Stimulated activated CD8-positive, alpha-beta memory T cell treated with anti-CD3 and anti-CD28 coated beads, Interleukin-15, amount 100 ng/mL, for 4 hours (primary cell): ENCODE measurements at places on chromosomes 4 and X.
A peak's percentile ranks its signal among the peaks of the same experiment; 100 is the strongest.

- DNase-seq: no peak
These were observed 36.8 kb upstream of the SPP1 start for GRCh38 chr4:87938746-87939145.

GRCh38 chrX:124592744-124593143 is 246.4 kb downstream of the SH2D1A start:
- no peak for DNase-seq

GRCh38 chrX:100647739-100648138 is 3.7 kb downstream of the SRPX2 start:
- DNase-seq: no peak

DNA sequence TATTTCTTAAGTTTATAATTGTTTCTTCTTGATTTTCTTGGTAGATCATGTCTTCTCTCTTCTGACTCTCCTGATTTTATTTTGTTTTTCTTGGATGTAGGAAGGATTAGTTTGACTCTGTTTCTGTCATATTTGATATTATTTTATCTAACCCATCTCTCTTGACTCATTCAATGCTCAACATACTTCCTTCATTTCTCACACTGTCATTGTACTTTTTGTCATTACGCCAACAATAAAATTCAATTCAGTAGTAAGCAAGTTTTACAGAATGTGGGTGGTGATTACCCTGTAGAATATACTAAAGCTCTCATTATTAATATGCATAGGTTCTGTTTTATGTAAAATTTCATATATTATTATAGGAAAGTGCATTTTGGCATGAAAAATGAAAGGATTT is 1303.0 kb upstream of the AGA start:
- no peak for DNase-seq

DNA sequence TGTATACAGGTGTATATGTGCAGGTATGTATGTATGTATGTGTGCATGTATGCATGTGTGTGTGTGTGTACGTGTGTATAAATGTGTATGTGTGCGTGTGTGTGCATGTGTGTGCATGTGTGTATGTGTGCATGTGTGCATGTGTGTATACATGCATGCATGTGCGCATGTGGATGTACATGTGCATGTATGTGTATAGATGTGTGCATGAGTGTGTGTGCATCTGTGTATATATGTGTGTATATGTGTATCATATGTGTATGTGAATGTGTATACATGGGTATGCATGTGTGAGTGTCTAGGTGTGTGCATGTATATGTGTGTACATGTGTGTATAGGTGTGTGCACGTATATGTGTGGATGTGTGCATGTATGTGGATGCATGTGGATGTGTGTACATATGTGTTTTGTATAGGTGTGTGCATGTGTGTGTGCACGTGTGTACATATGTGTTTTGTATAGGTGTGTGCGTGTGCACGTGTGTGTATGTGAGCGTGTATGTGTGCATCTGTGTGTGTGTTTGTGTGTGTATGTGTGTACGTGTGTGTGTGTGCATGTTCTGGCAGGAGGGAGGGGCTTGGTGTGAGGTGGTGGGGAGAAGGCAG is 6.0 kb downstream of the BGN start:
- DNase-seq: no peak

DNA sequence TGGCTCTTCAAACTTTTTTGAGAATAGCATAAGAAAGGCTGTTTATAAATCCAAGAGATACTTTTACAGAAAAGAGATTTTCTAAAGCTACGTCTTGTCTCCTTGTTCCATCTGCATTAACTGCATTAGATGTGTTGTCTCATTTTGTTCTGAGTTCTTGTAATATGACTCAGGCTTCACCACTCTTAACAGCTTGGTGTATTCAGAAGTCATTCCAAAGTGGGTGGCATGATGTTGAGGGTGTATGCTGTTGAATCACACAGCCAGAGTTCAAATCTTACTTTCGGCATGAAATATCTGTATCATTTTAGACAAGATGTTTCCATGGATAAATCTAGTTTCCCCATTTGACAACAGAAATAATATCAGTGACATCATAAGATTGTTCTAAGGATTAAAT is 30.1 kb downstream of the SYTL5 start:
- DNase-seq: no peak

DNA sequence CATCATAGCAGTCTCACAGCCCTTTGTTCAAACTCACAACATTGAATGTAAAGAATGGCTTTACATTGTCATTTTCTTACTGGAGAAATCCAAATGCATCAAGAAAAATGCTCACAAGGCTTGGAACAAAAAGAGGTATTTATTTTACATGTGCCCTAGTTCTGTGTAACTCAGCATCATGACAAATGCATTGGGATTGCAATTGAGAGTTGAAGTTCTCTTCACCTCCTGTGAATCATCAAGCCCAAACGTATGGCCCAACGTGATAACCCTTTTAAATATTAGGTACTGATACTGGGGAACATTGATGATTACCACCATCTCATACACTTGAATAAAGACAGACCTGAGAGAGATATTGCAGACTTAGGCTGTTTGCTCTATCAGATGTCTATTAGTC is 61.6 kb downstream of the GASK1B start:
- DNase-seq: no peak

- DNase-seq: no peak
These were observed 407.1 kb downstream of the IL15 start for GRCh38 chr4:142043509-142043908.

DNA sequence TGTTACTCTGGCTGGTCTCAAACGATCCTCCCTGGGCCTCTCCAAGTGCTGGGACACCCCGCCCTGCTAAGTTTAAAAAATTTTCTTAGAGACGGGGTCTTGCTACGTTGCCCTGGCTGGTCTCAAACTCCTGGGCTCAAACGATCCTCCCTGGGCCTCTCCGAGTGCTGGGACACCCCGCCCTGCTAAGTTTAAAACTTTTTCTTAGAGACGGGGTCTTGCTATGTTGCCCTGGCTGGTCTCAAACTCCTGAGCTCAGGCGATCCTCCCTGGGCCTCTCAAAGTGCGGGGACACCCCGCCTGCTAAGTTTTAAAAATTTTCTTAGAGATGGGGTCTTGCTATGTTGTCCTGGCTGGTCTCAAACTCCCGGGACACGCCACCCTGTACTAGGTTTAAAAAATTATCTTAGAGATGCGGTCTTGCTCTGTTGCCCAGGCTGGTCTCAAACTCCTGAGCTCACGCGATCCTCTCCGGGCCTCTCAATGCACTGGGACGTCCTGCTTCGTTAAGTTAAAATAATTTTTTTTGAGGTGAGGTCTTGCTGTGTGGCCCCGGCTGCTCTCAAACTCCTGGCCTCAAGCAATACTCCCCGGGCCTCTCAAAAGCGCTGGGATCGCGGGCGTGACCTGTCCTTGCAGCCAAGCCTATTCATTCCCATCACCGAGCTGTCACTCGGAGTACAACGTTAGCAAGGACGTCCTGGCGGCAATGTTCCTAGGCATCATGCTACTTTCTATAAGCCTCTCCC is 1.1 kb downstream of the SLC25A6 start:
- DNase-seq: no peak

DNA sequence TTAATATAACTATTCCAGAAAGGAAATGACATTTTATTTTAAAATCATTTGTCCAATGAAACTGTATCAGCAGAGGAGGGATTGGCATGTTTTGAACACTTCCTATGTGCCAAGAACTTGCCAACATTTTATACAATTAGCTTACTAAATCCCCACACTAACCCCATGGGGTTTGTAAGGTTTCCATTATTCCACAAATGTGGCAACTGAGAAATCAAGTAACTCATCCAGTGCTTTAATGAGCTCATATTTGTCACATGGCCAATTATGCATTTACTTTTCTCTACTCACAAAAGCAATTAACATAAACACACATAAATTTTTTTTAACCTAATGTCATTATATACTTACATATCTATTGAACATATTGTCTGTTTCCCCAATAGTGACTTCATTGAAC is 37.3 kb downstream of the MANBA start:
- no peak for DNase-seq

- no peak for DNase-seq
These were observed 152.8 kb downstream of the ENPP6 start for GRCh38 chr4:184064877-184065276.

GRCh38 chr4:108171339-108172230 is 2.9 kb upstream of the LEF1 start:
- peak; percentile 50 for DNase-seq

GRCh38 chr4:101682946-101683345 is 107.6 kb upstream of the BANK1 start:
- DNase-seq: no peak

- no peak for DNase-seq
These were observed 100.1 kb upstream of the ATXN3L start for GRCh38 chrX:13419918-13420317.

DNA sequence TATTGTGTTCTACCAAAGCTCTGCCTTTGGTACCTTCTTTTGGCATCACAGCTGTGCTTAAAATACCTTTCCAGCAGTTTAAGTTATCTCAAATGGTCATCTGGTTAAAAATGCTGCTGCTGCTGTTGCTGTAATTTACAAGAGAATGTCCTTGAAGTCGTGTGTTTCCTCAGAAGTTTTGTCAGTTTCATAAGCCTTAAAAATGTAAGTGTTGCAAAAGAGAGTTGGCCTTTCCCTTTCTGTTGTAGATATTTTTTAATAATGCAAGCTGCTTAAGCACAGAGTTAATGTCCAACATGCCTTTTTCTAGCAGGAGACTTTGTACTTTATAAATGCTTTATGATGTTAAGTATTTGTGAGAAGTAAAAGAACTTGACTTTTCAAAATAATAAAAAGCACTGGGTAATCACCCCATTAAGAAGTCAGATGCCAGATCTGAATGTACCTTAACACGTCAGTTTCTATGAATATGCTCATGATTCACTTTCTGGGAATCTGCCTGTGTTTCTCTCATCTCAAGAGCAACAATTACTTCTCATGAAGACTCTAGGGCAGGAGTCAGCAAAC is 35.3 kb upstream of the TENM3 start:
- no peak for DNase-seq

DNA sequence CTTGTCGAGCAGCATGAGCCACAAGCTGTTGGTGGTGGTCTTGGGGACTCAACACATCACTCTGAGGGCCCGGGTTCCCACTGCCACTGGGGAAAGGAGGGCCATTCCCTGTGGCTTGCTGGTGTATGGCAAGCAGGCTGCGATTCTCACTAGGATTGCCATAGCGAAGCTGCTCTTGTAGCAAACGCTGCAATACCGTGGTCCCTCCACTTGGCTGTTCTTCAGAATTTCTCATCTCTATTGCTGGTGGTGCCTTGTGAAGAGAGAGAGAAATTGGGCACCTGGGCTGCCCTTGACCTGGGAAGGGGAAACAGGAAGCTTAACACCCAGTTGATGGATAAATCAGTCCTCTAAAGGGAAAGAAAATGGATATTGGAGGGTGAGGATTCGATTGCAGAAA is 17.7 kb downstream of the AMOT start:
- DNase-seq: no peak

DNA sequence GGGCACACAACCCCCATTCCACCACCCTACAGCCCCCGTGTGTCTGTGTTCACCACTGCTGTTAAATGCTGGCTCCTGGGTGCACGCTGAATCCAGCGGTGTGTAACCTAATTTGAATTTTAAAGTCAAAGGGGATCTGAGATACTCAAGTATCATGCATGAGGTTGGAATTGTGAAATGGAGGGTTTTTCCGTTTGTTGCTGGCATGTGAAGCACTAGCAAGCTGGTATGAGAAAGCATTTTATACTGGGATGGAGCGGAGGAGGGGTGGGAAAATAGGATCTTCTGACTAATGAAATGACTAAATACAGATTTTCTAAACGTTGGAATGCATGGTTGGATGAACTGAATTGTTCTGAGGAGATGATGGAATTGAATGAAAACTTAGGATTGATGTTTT is 36.9 kb upstream of the FAT1 start:
- no peak for DNase-seq

- no peak for DNase-seq
These were observed 148.5 kb upstream of the PJA1 start for GRCh38 chrX:69313617-69314290.

DNA sequence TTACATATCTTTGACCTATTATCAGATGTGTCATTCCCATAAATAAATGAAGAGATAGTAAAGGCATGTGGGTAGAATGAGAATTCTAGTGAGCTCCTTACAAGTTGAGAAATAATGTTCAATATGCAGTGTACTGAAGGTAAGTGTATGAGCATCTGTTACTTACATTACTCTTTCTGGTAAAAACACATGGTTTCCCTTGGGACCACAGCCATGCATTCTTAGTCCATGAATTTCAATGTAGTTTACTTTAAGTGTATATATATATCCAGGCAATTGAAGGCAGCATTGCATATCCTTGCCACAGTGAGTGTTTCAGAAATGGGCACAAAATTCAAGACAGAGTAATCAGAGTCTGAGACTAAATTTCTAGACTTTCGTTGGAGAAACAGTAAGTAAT is 277.2 kb downstream of the CXXC4 start:
- no peak for DNase-seq

DNA sequence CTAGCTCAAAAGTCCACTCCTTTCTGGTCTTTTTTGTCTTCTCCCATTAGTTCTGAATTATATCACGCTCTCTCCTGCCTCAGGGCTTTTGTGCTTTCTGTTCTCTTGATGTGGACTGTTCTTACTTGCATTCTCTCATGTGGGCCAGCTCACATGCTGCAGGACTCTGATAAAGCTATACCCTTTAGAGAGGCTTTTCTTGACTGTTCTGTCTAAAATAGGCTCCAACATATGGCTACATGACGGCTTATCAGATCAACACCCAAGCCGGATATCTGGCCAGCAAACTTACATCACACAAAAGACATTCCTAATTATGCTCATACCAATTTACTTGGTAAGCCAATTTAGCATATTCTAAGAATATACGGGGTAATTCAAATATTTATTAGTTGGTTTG is 1494.5 kb downstream of the TECRL start:
- DNase-seq: no peak

GRCh38 chrX:139134316-139134715 is 396.2 kb upstream of the F9 start:
- DNase-seq: no peak

DNA sequence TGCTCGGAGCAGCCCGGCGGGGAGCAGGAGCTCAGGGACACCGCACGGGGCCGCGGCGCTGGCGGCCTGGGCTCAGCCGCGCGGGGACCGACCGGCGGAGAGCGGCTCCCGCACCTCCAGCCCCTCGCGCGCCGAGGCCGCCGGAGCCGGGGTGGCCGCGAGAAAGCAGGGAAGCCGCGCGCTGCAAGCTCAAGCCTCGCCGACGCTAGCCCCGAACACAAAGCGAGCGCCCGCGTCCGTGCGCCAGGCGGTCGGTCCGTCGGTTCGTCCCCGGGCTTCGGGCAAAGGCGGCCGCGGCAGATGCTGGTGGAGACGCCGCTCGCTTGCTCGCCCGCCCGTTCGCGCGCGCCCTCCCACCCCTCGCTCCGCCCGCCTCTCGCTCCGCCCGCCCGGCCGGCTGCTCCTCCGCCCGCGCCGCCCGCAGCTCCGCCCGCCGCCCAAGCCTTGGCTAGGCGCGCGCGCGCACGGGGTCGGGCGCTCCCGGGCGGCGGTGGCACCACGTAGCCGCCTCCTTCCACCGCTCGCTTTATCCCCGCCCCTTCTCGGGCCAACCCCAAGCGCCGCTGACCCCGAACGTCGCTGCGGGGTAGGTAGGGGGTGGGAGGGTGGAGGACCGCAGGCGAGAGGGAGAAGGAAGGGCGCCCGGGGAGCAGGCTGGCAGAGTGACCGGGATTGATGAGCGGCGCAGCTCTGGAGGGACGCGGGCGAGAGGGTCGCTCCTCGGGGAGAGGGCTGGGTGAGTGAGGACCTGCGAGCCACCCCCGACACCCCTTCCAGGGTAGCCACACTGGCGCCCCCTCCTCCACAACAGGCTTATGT is at the start of gene TSPAN5:
TSS of gene TSPAN5 (minus strand) at position 325 of the 819 bp plus-strand sequence.
- DNase-seq: peak; percentile 71
